ENCODE measurements at places on chromosomes 12 and 14.

DNA sequence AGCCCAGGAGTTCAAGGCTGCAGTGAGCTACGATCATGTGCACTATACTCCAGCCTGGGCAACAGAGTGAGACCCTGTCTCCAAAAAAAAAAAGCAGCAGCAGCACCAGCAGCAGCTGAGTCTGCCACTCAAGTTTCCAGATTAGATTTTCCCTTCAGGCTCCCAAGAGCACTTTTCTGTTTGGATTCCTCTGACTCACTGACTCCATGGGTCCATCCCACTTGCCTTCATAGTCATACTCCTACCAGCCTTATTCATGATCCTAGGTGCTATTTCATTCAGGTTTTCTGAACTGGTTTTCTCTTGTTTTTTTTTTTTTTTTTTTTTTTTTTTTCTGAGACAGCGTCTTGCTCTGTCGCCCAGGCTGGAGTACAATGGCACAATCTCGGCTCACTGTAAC, 6.8 kb upstream of the TWF1 start:
- no peak for DNase-seq

DNA sequence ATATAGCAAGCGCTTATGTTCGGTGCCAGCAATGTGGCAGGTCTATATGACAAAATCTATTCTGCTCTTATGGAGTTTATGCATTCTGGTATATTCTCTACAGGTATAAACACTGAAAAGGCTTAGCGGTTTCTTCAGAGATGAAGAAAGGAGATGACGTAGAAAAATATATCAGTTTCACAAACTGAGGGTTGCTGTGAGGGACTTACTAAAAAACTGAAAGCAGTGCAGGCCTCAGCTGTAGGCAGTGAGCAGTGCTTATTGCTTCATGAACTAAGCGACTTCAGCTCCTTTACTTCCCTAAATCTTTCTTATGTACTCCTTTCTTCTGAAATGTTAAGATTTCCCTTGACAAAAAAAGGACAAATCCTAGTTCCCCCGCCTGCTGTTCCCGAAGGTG, 4.5 kb downstream of the DDX47 start:
- no peak for DNase-seq

DNA sequence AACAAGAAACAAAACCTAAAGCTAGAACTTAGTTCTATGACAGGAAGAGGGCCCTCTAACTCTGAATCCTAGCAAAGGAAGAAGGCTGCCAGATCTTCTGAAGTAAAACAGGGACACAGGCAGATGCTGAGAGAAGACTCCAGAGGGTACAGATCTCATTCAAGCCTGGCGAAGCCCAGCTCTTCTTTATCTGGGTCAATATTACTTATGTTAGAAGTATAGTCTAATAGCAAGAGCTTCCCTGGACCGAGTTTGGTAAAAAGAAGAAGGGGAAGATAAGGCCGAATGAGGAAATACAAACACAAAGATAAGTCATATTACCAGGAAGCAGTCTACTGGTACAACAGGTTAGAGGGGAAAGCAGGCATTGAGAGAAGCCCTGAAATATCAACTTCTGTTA, 79.9 kb upstream of the CCDC91 start:
- DNase-seq: no peak

DNA sequence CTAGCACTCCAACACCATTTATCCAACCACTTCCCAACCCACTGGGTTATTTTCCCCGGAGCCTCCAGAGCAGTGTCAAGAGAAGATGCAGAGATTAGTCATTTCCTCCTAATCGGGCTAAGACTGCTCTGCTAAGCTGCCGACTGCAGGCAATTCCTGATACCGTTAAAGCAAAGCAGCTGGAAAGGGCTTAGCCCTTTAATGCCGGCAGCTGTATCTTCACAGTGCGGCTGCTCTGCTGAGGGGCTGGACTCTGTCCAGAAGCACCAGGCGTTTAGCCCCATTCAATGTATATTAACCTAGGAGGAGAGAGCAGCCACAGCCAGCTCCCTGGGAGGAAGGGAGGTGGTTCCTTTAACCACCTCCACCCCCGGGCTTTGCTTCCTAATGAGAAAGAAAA, 11.1 kb downstream of the AQP6 start:
- no peak for DNase-seq

DNA sequence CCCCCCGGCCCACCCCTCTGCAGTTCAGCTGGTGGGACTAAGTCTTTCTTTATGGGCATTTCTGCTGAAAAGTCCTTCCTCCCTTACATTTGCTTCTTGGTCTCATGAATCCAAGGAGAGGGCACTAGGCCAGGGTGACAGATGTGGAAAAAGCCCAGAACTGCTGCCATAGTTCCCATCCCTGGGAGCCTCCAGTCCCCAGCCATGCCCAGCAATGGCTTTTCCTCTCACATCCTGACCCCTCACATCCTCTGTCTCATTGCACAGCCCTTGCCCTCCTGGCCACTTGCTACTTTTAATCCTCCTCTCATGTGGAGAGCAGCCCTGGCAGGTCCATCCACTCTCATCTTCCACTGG, 122.5 kb downstream of the ZFP36L1 start:
- DNase-seq: no peak

DNA sequence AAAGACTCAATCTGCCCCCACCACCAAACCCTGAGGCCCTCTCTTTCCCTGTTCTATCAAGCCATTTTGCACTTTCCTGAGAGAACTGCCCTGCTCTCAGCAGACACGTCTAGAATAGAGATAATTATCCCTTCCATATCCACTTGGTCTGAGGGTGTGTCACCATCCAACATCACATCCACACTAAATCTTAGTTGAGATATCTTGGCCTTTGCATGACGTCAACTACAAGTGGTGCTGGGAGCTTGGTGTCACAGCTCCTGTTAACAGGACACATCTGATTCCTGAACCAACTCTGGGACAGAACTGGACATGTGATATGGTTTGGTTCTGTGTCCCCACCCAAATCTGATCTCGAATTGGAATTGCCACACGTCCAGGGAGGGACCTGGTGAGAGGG, 1109.2 kb downstream of the TMEM121 start:
- DNase-seq: no peak
